ENCODE measurements at places on chromosomes 3 and 15.

DNA sequence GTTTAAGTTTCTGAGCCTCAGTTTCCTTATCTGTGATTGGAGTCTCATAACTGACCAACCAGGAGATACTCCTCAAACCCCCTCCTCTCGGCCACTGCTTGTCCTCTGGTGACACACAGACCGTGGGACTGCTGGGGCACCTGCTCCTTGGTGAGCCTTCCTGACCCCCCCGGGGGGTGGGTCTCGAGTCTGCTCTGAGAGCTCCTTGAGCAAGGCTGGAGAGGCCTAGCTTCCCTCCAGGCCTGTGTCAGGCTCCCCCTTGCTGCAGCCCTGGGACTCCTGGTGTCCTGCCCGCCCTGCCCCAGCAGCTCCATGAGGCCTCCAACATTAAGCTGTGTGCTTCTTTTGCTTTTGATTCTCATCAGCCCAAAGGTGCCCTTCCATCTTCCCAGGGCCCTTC, 27.7 kb downstream of the SRPRB start:
- DNase-seq, result no peak

DNA sequence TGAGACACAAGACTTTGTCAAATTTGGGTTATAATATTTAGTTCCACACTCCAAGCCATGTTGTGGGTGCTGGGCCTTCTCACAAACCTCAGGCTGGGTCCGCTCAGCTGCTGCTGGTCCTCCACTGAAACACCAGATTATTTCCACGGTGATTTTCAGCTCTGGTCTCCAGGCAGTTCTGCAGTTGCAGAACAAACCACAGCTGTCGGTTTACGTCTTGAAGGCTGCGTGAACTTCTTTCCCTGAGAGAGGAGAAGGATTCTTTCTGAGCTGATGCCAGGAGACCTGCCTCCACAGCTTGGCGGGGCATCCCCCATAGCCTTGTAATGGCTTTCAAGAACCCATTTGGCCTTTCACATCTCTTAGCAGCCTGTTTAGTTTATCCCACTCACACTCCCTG, 16.2 kb downstream of the GALNT15 start:
- DNase-seq, result no peak

GRCh38 chr3:141242377-141243092, 10.9 kb downstream of the PXYLP1 start:
- DNase-seq, result no peak

- DNase-seq, result no peak
Observed at GRCh38 chr3:150404023-150404422, 4.1 kb upstream of the TSC22D2 start.

GRCh38 chr15:100002086-100002620, 268.9 kb upstream of the LYSMD4 start:
- DNase-seq, result no peak

- DNase-seq, result no peak
Observed at GRCh38 chr3:130963444-130963843, 63.2 kb downstream of the ASTE1 start.

- DNase-seq, result no peak
Observed at GRCh38 chr3:148957586-148957985, 33.8 kb upstream of the GYG1 start.

DNA sequence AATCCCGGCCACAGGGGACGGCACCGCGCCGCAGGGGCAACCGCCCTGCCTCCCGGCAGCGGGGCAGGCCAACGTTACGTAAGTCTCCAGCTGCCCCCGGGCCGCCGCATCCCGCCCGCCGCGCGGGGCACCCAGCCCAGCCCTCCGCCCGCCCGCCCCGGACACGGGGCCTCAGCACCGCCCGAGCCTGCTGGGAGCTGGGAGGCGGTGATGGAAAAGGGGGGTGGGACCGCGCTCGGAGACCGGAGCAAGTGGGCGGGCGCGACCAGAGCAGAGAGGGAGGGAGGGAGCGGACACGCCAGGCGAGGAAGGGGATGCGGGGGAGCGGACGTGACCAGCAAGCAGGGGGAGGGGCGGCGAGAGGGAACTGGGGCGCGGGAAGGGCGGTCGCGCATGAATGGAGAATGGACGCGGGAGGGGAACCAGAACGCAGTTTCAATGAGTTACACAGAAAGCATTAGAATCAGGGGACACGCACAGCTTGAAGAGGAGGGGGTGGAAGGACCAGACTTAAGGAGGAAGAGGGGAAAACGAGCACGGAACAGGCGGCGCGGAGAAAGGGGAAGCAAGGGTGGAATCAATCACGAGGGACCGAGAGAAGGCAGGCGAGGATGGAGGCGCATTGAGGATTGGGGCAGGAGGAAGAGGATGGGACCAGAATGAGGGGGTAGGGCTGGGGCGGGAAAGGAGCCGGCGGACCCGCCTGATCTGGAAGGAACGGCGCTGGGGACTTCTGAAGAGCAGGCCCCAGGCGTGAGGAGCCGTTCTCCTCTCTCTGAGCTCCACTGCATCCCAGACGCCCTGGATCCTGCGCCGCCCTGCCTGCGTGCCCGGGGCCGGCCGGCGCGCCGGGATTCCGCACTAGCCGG, 559 bp downstream of the PKM start:
- peak; percentile 50 for DNase-seq

DNA sequence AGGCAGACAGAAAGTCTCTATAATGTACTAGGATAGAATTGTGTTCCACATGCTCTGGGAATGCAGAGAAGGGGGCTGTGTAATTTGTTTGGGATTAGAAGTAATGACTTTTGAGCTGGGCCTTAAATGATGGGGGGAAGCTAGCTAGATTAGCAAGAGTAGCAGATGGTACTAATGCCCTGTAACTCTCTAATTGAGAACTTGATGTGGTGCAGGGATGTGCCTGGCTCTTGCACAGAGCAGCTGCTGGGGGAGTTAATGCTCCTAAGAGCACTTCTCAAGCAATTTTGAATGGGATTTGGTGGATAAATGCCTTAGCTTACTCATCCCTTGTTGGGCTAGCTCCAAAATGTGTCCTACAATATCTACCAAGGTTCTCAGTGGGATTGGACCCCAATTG, 12.4 kb upstream of the SYN2 start:
- no peak for DNase-seq

DNA sequence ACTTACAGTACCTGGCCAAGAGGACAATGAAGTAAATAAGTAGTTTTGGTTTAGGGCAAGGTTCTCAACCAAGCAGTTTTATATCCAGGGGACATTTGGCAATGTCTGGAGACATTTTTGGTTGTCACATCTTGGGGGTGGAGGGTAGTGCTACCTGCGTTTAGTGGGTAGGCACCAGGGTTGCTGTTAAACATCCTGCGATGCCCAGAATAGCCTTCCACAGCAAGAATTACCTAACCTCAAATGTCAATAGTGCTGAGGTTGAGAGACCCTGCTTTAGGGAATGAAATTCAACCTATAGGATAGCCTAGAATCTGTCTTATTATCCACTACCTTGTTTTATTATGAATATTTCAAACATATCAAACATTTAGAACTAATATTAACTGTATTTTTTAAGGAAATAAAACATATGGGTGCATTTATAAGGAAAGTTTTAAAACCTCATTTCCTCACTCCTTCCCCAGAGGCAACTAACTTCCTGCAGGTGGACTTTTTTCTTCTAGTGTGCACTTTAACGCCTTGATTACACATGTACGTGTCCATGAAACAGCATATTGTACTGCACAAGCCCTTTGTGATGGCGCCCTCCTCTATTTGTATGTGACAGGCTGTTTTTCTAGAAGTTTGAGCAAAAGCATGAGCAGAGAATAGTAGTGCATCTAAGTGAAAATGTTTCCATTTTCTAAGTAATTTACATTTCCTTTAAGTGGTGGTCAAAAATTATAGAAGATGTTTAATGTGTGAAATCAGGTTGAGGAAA, 57.1 kb downstream of the TRAK1 start:
- DNase-seq, result no peak

GRCh38 chr15:70098461-70099166, 897 bp upstream of the TLE3 start:
- no peak for DNase-seq

DNA sequence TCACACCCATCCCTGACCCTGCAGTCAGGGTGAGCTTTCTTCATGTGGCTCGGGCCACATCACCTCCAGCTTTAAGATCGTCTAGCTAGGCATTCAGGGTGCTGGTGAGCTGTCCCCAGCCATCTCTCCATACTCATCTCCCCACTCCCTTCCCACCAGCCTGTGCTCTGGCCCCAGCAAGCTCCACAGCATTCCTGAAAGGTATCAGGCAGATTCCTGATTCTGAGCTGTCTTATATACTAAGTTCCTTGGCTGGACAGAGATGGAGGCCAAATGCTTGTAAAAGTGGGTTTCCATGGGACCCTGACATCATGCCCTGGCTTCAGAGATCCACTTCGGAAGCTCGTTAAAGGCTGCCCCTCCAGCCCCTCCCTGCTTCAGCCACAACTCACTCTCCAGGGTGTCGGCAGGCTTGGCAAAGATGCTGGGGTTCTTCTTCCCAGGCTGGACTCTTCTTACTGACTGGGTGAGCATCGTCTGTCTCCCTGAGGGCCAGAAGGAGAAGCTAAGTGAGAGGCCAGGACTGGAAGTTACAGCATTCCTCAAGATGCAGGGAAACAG, 3.9 kb downstream of the CILP start:
- no peak for DNase-seq

GRCh38 chr3:145013931-145014330, 1042.3 kb downstream of the DIPK2A start:
- no peak for DNase-seq

DNA sequence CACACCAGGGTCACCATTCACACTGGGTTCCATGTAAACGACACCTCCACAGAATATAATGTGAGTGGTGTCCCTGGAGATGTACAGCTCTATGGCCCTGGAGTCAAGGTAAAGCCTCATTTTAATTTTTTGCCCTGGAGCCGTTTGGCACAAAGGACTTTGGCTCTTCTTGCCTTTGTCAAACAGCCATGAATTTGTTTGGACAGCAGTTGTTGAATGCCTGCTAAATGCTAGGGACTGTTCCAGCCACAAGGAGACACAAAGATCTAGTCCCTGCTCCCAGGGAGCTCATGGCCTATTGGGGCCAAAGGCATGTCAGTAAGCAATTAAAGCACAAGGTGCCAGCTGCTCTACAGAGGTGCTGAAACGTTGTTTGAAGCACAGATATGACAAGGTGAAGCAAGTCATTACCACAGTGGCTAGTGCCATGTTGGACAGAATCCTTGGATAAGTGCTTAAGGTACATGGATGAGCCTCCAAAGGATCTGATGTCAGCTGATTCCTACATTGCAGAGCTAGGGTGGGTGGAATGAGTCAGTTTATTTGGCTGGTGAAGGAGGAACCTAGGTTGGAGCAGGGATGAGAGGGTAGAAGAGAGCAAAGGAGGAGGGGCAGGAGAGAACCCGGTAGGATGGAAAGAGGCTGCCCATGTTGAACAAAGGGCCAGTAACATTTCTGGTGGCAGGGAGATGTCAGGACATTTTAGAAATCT, 171.9 kb upstream of the CTDSPL start:
- DNase-seq, result no peak

DNA sequence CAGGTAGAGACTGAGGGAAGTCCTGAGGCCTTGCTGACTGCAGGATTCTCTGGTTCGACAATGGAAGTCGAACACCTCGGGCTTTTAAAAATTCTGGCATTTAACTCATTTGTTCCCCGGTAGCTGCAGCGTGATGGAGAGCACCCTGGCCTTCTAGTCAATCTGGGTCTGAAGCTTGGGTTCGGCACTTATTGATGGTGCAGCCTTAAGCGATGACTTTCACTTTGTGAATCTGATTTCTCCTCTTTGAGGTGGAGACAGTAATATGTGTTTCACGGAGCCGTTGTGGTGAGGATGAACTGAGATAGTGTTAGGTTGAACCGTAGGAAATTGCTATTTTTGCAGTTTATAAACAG, 621 bp upstream of the PARP6 start:
- DNase-seq, result no peak

GRCh38 chr3:21433751-21434150, 317.3 kb downstream of the ZNF385D start:
- no peak for DNase-seq

- no peak for DNase-seq
Observed at GRCh38 chr3:61819861-61820260, 258.5 kb downstream of the PTPRG start.

GRCh38 chr3:31198890-31199289, 304.4 kb upstream of the GADL1 start:
- no peak for DNase-seq

DNA sequence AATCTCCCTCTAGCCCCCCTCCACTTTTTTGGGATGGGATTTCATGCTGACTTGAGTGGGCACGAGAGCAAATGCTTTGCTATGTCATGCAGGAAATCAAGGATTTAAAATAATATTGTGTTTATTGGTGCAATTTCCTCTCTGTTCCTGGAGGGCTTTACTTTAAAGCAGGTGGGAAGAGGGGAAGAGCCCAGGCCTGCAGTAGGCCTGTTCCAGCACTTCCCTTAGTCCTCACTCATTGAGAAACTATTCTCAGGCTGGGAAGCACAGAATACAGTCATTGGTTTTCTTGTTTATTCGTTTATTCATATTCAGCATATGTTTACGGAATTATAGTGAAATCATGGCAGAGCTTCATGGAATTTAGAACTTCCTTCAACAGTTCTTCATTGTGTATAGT, 41.7 kb upstream of the SPSB4 start:
- no peak for DNase-seq

DNA sequence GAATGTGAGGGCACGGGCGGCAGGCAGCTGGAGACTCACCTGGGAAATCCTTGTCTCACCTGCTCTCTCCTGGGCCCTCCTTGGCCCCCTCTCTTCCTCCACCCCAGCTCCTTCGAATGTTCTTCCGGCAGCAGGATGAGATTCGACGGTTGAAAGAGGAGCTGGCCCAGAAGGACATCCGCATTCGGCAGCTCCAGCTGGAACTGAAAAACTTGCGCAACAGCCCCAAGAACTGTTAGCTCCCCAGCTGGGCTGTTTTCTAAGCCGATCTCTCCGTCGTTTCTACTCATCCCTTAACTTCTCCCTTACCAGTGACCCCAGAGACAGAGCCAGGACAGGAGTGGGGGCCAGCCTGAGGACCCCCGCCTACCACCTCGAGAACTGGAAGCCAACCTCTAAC, 95.0 kb downstream of the ANP32A start:
- DNase-seq, result no peak

- no peak for DNase-seq
Observed at GRCh38 chr3:156548041-156548687, 6.8 kb downstream of the SSR3 start.

- no peak for DNase-seq
Observed at GRCh38 chr3:41404582-41404981, 205.3 kb downstream of the CTNNB1 start.

GRCh38 chr3:61730056-61730455, 168.7 kb downstream of the PTPRG start:
- DNase-seq, result no peak

GRCh38 chr3:40240921-40241320, 68.6 kb upstream of the EIF1B start:
- no peak for DNase-seq

GRCh38 chr3:32757618-32758374, 60.0 kb upstream of the TRIM71 start:
- DNase-seq, result no peak

DNA sequence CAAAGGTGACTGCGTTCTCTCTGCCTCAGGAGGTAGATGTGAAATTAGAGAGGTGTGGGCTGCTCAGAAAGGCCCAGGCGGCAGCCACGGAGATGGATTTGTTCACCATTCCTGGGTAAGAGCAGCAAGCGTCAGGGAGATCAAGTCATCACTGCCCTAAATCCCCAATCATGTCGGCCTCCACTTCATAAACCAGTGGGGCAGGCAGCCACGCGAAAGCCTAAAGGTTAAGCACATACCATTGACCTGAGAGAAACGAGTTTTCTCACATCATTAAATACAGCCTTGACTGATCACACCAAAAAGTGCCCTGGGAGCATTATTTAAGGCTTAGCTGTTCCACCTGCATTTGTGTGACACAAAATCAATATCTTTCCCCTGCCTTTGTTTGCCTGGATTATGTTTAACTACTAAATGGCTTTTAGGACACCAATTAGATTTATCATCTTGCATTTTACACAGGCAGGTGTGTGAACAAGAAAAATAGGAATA, 50.7 kb upstream of the FOXB1 start:
- DNase-seq, result no peak
